ENCODE measurements at places on chromosomes 7 and 10.
A peak's percentile ranks its signal among the peaks of the same experiment; 100 is the strongest.

DNA sequence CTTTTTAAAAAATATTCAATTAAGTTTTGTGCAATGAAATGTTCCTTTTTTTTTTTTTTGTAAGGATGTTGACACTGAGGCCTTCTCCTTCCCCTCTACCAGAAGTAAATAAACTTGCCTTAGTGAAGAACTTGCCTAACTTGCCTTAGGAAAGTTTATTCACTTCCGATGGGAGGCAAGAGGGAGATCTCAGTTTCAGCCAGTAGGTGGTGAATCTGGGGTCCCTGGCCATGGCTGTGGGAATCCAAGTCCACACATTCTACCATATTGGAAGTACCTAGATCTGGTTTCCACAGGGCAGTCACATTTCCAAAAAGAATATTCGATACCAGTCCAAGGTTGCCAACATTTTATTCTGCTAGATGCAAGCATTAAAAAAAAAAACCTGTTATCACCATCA lies 270.9 kb downstream of the CCSER2 start:
- DNase-seq, result peak; percentile 25

GRCh38 chr7:44617225-44617890 lies 10.9 kb downstream of the OGDH start:
- DNase-seq, result no peak

- peak; percentile 57 for DNase-seq
These were observed at the start of gene CPVL for GRCh38 chr7:29146057-29146706. Gene CPVL (minus strand): TSS chr7:29146537. CDS start chr7:29121061, 25,476 bp downstream.

- no peak for DNase-seq
These were observed 108.9 kb downstream of the COL13A1 start for GRCh38 chr10:69910561-69910960.

DNA sequence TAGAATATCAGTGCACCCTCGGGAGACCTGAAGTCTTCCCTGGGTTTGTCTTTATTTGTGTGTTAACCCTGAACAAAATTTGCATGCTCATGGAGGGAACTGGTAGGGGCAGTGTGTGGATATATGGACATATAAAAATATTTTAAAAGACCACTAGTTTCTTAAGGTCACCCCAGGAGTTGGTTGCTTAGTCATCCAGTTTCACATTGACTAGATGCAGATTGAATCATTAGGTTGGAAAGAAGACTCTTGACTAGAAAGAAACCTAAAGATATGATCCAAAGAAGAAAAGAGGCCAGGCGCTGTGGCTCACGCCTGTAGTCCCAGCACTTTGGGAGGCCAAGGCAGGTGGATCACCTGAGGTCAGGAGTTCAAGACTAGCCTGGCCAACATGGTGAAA lies 137.1 kb downstream of the KAT6B start:
- DNase-seq, result no peak

- DNase-seq, result no peak
These were observed 3.1 kb upstream of the CUX1 start for GRCh38 chr7:101814081-101814990.

DNA sequence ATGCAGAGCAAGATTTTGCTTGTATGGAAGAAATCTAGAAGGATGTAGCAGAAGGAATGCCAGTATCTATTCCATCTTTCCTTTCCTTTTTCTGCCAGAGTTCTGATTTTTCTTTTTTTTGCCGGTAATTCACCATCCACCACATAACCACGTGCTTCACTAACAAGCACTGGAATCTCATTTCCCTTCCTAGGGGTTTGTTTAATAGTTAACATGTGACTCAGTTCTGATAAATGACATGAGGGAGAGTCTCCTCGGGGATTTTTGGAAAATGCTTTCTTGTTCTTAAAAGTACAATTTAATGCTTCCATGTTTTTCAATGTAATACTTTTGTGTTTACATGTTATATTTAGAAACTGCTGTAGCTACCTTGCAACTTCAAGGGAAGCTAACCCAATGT lies 590.2 kb downstream of the SH2D4B start:
- no peak for DNase-seq

GRCh38 chr7:131031099-131031868 lies 296.4 kb upstream of the MKLN1 start:
- DNase-seq, result no peak

DNA sequence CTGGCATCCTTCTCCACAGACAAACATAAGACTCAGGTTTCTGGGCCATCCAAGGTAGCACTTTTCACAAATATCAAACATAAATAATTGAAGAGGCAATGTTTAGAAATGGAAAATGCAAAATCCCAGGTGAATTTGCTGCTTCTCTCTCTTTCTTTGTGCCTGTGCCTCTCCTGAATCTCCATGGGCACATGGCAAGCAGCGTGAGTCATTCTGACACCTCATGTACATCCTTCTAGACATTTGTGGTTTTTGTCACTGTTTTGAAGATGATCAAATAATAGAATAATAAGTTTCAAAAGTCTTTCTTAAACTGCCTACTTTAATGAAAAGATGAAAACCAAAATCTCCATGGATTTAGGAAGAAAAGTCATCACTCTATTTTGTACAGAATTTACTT lies 60.3 kb upstream of the RAB11FIP2 start:
- no peak for DNase-seq

DNA sequence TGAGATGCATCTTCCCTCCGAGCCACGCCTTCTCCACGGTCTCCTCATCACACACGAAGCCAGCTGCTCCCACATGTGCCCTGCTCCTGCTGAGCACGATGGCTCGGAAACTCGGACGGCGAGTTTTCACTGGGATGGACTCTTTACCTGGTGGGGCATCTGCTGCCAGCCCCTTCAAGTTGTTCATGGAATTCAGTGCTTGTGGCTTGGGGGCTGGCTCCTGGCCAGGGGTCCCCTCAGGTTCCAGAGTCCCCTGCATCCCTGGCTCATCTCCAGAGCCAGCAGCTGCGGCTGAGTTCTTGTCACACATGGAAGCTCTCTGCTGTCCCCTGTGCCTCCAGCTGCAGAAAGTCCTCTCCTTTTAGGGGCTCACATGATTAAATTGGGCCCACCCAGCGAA lies 654.0 kb downstream of the SDK1 start:
- no peak for DNase-seq

GRCh38 chr7:54166419-54166818 lies 375.8 kb upstream of the VSTM2A start:
- no peak for DNase-seq

GRCh38 chr7:143299840-143300239 lies 11.7 kb downstream of the CASP2 start:
- DNase-seq, result no peak

DNA sequence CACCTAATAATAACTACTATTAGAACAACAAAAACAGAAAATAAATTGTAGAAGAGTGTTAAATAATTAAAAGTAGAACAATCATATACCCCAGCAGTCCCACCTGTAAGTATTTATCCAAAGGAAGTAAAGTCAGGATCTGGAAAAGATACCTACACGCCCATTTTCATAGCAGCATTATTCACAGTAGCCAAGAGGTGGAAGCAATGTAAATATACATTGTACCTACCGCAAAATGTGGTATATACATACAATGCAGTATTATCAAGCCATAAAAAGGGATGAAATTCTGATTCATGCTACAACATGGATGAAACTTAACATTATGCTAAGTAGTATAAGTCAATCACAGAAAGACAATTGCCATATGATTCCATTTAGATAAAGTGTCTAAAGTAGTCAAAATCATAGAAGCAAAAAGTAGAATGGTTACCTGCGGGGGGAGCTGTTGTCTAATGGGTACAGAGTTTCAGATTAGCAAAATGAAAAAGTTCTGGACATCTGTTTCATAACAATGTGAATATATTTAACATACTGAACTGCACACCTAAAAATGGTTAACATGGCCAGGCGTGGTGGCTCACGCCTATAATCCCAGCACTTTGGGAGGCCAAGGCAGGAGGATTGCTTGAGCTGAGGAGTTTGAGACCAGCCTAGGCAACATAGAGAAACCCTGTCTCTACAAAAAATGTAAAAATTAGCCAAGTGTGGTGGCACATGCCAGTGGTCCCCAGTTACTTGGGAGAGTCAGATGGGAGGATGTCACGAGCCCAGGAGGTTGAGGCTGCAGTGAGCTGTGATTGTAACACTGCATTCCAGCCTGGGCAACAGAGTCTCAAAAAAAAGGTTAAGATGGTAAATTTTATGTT lies 6.0 kb upstream of the TMED4 start:
- no peak for DNase-seq

DNA sequence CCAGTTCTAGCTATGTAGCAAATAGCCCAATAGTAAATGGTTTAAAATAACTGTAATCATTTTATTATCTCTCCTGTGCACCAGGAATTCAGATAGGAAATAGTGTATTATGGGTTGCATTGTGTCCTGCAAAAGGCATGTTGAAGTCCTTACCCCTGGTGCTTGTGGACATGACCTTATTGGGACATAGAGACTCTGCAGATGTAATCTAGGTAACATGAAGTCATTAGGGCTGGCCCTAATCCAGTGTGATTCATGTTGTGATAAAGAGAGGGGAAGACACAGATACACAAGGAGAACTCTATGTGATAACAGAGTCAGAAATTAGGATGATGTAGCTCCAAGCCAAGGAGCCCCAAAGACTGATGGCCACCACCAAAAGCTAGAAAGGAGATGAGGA lies 462.8 kb downstream of the GALNT17 start:
- no peak for DNase-seq

DNA sequence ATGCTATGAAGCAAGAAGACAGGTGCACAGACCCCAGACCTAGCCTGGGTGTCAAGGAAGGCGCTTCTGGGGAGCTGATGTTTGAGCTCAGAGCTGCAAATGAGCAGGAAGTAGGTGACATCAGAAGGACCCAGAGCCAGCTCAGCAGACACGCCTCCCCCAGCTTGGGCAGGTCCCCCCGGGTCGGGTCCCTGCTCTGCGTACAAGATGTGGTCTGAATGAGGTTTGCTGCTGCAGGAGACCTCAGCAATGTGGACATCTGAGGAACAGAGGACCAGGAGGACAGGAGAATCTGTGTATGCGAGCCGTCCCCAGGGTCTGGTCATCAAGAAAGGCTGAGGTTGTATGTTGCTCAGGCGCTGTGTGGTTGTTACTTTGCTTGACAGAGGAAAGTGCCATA lies 51.8 kb downstream of the TACC2 start:
- no peak for DNase-seq

DNA sequence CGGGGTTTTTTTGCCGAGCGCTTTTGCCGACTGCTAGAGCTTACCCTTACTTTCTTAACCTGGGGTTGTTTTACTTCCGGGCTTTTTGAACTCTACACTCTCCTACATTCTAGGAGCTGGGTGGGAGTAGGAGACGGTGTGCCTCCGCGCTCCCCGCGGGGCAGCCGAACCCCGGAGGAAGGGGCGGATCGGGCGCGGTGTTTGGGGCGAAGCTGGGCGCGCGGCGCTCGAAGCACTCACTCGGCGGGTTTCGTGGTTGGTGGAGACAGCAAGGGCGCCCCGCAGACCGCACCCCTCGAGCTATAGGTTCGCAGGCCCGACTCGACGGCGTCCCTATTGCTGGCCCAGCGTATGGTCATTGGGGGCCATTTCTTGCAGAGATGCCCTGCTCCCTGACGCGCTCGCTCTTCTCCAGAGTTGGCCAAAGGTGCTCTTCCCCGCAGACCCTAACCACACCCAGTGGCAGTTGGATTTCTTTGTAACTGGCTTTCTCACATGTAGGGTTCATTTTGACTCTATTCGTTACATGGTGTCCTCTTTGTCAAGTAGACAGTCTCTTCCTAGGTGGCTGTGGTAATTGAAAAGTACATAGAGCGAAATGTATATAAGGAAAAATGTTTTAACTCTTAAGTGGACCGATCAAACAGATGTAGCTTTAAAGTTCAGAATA lies 364 bp downstream of the ZNF518A start:
- DNase-seq, result peak; percentile 63

- no peak for DNase-seq
These were observed 108.4 kb upstream of the FAM3C start for GRCh38 chr7:121504482-121504881.

- no peak for DNase-seq
These were observed 856.4 kb downstream of the LRMDA start for GRCh38 chr10:76287856-76288255.

- no peak for DNase-seq
These were observed 164.2 kb upstream of the EEPD1 start for GRCh38 chr7:35988818-35989217.

GRCh38 chr10:77835669-77836086 lies 90.9 kb downstream of the DLG5 start:
- no peak for DNase-seq

GRCh38 chr7:88299126-88299525 lies 7.6 kb downstream of the STEAP4 start:
- DNase-seq, result no peak

DNA sequence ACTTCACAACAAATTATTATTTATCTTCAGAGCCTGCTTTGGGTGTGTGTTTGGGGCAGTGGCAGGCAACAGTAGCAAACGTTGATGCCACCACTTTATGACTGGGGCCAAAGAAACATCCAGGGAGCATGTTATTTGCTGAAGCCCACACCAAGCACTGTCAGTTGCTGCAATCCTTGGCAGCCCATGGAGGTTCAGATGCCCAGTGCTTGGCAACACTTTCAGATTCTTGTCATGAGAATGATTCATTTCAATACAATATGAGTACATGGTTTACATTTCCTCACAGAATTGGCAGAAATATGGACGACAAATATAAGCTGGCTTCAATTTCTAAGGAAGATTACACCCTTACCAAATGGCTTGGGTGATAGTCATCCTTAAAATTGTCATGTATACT lies 46.5 kb upstream of the GLI3 start:
- no peak for DNase-seq
